ENCODE measurements at places on chromosomes 16 and 17.

DNA sequence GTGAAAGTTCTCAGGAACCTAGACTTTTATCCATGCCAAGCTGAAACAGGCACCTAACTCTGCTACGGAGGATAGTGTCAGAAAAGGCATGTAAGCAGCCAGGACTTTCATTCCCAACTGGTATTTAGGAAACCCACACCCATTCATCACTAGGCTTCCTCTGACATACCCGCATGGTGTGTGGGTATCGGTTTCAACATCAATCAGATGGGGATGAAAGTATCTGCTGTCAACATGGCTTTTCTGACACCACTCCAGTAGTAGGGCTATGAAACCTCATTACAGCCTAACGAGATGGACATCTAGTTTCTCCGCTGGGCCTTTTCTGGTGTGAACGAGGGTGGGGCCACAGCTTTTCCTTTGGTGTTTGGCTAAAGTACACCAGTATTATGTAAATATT lies 1178.3 kb downstream of the CDH11 start:
- DNase-seq, result no peak

DNA sequence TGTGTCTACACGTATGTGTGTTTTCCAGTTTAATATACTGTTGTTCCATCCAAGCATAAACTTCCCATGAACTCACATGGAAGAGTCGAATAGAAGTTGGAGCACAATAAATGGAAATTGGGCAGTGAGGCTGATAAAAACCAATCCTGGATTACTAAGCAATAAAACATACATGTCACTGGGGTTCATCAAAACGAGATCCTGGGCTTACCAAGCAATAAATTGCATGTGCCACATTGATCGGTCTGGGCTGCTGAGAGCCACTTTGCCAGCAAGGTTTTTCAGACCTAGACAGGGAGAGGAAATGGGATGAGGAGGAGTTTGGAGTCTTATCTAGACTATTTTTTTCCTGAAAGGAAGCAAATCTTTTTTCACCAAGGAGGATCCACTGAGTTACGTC lies 322.3 kb upstream of the C16orf82 start:
- no peak for DNase-seq

GRCh38 chr17:13154930-13155329 lies 137.1 kb upstream of the ELAC2 start:
- no peak for DNase-seq

DNA sequence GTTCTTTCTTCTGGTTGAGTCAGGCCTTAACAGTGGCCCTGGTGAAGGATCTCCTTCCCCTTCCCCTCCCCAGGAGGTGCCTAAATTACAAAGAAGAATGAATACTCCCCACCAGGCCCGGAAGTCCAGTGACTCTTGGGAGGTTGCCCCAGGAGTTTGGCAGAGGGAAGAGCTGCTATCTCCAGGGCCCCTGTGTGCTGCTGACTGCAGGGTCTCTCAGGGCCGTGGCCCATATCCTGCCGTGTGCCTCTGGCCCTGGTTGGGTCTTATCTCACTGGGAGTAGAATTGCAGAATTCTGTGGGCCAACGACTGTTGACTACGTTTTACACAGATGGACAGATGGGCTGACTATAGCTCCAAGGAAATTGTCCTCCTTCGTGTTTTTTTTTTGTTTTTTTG lies 28.0 kb downstream of the AKAP1 start:
- DNase-seq, result no peak

- no peak for DNase-seq
Observed at GRCh38 chr16:11611871-11612664, 25.3 kb upstream of the LITAF start.

DNA sequence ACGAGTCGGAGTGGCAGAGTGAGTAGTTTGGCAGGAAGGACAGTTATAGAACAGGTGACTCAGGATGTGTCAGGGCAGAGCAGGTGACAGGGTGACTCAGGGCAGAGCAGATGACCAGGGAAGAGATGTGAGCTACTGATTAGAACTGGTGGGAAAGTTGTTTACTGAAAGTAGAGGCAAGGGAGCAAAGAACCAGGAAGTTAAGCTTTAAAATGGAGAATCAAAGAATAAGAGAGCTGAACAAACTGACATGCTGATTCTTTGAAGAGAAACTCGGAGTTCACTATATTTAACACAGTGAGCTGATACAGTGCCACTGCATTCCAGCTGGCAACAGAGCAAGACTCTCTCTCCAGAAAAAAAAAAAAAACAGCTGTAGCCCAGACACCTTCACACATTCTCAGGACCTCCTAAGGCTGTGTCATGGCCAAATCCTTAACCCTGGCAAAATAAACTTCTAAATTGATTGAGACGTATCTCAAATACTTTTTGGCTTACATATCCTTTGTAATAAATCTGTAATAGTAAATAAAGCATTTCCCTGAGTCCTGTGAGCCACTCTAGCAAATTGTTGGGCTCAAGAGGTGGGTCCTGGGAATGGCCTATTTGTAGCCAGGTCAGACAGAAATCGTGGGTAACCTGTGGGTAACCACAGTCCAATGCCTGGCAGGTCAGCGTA lies 12.3 kb upstream of the UBE2I start:
- no peak for DNase-seq

GRCh38 chr16:85891033-85891775 lies 7.8 kb upstream of the IRF8 start:
- DNase-seq, result no peak

DNA sequence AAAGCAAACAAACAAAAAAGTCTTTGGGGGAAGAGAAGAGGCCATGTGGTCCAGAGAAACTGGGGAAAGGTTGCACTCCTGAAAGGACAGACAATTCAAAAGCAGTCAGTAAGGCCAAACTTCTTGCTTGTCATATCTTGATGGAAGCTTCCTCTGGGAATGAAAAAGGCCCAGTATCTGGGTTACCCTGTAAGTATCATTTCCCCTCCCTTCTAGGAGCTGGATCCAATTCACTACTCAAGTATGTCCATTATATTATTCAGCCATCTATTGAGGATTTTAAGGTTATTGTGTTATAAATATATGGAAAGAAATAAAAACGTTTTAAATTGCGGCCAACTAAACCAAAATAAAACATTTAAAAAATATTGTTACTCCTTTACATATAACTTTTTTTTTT lies 26.0 kb upstream of the MON1B start:
- no peak for DNase-seq

GRCh38 chr17:29219378-29220047 lies 27.1 kb upstream of the CRYBA1 start:
- peak; percentile 80 for DNase-seq

GRCh38 chr16:67647111-67647651 lies 2.2 kb downstream of the CARMIL2 start:
- DNase-seq, result peak; percentile 68

DNA sequence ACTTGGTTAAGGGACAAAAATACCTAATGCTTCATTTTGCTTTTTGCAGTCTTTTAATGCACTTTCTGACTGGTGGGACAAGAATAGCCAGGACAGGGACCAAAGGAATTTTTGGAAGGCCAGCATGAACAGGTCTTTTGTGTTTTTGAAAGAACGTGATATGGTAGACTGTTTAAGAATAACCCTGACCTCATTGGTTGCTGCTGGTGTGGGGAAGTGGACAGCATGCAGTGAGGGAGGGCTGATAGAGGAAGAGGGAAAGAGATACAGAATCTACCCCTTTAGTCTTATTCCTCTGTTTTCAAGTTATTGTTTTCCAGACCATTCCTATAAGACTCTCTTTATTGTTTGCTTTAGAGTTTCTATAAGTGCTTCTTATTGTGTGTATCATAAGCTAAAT lies 816.2 kb downstream of the CDH11 start:
- DNase-seq, result no peak

DNA sequence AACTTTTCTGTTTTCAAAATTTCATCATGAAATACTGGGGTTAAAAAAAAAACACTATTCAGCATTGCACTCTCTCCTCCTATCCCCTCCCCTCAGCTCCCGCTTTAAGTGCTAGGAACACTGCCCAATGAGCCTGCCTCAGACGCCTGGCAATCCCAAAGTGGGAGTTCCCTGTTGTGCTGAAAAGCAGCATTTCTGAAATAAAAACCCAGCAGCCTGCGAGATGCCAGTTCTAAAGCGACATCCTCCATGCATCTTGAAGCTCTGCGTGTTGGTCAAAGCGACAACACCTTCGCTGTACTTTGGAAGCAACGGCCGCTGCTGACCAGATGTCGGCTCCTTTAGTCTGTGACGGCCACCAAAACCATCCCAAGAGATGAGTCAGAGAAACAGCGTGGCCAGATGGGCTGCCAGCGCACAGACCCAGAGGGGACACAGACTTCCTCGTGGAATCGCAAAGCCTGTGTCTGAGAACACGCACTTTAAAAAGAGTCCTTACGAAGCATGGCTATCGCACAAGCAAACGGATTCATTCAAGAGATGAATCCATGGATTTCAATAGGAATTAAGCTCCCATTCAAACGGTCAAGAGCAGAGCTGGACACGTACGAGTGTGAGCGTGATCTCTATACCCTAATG lies 32.8 kb downstream of the FBXO31 start:
- no peak for DNase-seq

- DNase-seq, result no peak
Observed at GRCh38 chr17:13583996-13584700, 17.6 kb downstream of the HS3ST3A1 start.

DNA sequence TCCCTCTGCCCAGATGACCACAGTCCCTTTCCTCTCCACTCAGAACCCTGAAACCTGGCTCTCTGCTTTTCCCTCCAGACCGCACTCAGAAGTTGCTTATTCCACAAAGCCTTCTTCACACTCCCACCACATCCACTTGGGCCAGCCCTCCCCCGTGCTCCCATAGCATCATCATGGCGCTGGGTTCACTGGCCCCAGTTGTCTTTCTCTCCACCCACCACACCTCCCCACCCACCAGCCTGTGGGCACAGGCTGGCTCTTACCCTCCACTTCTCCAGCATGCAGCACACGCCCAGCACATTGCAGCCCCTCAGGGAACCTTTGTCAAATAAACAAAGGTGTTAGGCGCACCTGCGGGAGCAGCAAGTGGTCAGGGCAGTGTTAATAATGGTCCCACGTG lies 130.0 kb downstream of the KATNIP start:
- DNase-seq, result no peak

DNA sequence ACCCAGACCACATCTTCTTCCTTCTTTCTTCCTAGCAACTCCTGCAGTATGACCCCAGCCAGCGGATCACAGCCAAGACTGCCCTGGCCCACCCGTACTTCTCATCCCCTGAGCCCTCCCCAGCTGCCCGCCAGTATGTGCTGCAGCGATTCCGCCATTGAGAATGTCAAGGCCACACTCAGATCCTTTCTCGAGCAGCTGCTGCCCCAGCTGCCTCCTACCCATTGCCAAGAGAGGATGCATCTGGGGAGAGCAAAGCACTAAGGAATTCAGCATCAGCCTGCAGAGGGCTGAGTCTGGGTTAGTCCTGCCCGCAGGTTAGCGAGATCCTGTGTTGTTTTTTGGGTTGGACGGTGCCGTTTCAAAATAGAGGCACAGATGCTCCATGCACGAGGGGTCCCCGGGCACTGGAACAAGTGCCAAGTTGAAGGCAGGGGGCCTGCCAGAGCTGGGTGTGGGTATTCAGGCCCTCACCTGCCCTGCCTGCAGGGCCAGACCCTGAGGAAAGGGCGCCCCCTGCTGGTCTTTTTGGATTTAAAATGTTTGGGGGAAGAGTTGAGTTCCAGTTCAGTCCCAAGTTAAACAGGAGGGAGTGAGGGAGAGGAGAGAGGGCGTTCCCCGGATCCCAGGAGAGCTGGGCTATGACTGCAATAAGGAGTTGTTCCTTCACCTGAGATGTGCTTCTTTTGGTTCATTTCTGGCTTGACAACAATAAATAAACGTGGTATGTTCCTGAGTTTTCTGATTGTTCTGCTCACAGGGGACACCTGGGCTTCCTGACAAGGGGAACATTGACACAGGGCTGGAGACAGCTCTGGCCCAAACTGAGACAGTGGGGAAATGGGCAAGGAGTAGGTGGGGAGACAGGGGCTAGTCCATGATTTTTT lies 4.9 kb downstream of the CDK3 start:
- DNase-seq, result no peak

DNA sequence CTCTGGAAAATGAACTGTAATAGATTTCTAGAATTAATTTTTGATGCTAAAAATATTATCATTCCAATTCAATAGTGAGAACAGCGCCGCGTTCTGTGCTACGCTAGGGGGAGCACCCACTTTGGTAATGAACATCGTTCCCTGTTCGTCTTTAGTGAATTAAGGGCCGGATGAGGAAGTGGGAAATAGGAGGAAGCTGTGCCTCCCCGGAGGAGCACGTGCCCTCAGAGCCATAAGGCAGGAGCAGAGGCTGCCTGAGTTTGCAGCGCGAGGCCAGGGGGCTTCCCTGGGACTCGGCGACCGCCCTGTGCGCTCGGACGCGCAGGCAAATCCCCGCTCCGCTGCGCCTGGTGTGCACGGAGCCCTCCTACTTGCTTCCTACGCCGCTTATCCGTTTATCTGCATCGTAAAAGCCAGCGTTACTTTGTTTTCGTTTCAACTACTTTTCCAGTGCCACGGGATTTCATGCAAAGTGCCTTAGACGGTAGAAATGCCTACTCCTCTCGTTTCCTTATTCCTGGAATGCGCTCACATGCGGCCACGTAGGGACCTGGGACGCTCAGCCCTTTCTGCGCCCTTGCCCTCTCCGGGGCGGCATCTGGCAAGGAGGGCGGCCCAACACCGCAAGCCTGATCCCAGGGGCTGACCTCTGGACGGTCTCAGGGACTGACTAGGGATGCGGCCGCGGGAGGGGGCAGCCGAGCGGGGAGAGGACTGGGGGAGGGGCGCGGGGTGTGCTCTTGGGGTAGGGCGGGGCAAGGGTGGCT lies 76.4 kb downstream of the KCNJ12 start:
- DNase-seq, result peak; percentile 75

GRCh38 chr17:66549731-66550207 lies 247.4 kb downstream of the PRKCA start:
- DNase-seq, result no peak

GRCh38 chr16:70573451-70574121 lies 50.0 kb downstream of the SF3B3 start:
- DNase-seq, result no peak

DNA sequence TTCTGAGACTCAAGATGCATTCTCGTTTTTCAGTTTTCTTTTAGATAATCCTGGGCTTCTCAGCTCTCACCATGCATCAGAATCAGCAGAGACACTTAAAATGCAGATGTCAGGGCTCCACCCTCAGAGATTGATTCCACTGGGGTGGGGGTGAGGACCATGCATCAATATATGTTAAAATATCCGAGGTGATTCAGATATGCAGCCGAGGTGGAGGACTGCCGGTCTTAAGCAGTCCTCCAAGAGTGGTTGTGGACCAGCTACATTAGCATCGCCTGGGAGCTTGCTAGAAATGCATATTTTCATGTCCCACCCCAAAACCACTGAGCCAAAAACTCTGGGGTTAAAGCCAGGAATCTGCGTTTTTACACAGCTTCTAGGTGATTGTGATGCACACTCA lies 501.3 kb downstream of the CDH13 start:
- DNase-seq, result no peak

All from coronary artery (tissue), 2 donors.